ENCODE measurements at places on chromosomes 1 and 21.
A peak's percentile ranks its signal among the peaks of the same experiment; 100 is the strongest.

DNA sequence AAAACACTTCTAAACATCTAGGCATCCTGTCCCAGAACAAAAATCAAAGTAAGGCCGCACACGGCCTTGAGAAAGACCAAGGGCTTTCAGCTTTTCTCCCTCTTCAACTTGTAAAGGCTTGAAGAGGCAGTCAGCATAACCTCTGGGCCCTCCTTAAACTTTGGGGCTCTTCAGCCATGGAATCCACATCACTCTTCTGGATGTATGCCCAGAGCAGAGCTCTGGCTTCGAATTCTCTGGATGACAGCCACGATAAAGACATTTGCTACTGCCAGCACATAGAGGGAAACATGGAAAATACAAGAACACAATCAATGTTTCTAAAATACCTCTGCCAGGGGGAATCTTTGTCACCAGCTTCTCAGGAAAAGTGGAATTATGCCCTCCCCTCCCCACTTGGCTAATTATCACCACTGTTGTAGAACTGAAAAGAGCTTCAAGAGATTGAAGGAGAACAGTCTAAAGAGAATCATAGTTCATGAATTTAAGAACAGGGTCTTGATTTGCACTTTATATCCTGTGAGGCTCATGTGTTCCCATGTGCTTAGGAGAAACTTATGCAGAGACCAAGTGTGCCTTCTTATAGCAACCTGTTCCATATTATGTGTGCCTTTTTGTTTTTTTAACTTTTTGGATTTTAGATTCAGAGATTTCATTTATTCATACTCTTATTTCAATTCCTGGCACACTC is 39.0 kb upstream of the DPT start:
- DNase-seq: no peak

- peak; percentile 5 for DNase-seq
These were observed 5.1 kb upstream of the ZNF326 start for GRCh38 chr1:89989799-89990198.

- no peak for DNase-seq
These were observed 82.1 kb downstream of the NENF start for GRCh38 chr1:212514782-212515181.

GRCh38 chr21:42569732-42570301 is 56.2 kb downstream of the SLC37A1 start:
- no peak for DNase-seq

GRCh38 chr1:205998457-205999241 is 4.5 kb downstream of the RAB7B start:
- DNase-seq: no peak

DNA sequence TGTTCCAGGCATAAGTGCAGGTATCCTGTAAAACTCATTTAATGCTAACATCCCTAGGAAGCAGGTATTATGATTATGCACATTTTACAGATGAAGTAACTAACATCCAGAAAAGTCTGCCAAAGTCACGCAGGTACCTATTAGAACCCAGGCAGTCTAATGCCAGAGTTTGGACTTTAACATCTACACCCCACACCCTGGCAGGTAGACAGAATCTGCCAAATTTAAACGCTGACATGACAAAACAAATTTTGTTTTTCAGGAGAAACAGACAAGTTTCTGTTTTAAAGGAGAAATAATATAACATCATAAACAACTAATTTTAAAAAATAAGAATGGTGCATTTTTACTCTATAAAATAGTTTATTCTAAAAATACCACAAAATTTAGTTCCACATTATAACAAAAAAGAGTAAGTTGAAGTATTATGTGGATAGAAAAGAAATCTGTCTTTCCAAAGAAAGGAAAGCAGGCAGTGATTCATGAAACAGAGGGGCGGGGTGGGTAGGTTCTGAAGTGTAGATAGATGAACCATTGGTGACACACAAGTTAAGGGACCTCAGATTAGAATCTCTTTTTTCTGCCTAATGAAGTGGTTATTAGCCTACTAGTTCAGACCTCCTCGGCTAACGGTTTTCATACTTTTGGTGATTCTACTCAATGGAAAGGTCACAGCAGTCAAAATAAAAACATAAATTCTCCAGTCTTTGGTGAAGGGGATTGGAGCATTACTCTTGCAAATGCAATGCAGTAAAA is 1.7 kb downstream of the ASPM start:
- DNase-seq: peak; percentile 42

All from NCI-H1417 (cell line).